Activated CD8-positive, alpha-beta memory T cell treated with anti-CD3 and anti-CD28 coated beads, Interleukin-2, amount 10 ng/mL, durations not matched to agents 7 days and 5 days (primary cell): ENCODE measurements at places on chromosomes 6 and 20.
A peak's percentile ranks its signal among the peaks of the same experiment; 100 is the strongest.

- DNase-seq: no peak
Measured at GRCh38 chr6:167791091-167791779, 35.5 kb upstream of the AFDN start.

GRCh38 chr6:150169181-150169580 is 26.3 kb downstream of the PPP1R14C start:
- DNase-seq: no peak

GRCh38 chr6:149897855-149898744 is at the start of gene RAET1E:
TSS of gene RAET1E (minus strand) at chr6:149898113. CDS start at chr6:149890901, 7,212 bp downstream.
- DNase-seq: peak; percentile 42

- no peak for DNase-seq
Measured at GRCh38 chr6:87851674-87852299, 149.8 kb upstream of the AKIRIN2 start.

- no peak for DNase-seq
Measured at GRCh38 chr6:149380523-149380922, 19.5 kb upstream of the SUMO4 start.

GRCh38 chr20:53087037-53087777 is 115.0 kb downstream of the TSHZ2 start:
- no peak for DNase-seq

DNA sequence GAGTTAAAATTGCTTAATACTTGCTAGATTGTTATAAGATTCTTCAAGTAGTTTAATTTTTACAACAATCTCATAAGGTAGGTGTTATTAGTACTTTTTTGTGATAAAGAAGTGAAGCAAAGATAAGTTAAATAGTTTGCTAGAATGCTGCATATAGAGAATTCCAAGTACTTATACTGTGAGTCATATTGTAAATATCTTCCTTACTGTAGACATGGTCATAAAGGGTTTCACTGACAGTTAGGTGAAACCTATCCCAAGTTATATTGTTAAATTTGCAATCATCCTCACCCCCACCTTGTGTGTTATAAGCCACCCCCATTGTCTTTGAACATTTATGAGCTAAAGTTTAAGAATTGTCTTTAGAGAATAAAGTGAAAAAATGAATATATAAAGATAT is 142.0 kb downstream of the FAM83B start:
- no peak for DNase-seq
